ENCODE measurements at places on chromosomes 16 and 17.

DNA sequence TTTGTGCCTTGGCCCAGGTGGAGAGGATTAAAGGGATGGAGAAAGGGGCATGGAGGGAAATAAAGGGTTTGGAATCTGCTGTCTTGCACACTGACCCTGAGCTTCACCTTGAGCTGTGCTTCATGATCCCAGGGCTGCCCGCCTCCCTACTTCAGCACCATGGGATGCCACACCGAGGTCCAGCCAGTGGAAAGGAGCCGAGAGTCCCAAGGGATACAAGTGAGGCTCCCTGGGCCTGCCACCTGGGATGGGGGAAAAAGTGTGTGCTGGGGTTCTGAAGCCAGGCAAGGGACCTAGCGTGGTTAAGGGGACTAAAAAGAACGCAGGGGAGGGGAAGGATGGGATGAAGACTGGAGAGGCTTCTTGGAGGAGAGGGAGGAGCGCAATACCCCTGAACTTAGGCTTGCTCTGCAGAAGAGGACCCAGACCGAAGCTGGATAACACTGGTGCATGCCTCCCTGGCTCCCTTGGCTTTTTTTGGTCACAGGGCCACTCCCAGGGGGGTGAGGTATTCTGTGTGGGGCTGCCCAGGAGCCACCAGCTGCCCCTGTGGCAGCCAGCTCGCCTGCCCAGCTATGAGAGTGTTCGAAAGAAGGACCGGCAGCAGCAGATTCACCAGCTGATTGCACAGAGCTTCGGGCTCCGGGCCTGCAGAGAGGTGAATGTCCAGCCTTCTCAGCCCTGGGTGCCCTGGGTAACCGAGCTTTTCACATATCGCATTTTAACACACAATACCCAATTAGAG, 7.2 kb downstream of the MRPL27 start:
- DNase-seq: no peak

DNA sequence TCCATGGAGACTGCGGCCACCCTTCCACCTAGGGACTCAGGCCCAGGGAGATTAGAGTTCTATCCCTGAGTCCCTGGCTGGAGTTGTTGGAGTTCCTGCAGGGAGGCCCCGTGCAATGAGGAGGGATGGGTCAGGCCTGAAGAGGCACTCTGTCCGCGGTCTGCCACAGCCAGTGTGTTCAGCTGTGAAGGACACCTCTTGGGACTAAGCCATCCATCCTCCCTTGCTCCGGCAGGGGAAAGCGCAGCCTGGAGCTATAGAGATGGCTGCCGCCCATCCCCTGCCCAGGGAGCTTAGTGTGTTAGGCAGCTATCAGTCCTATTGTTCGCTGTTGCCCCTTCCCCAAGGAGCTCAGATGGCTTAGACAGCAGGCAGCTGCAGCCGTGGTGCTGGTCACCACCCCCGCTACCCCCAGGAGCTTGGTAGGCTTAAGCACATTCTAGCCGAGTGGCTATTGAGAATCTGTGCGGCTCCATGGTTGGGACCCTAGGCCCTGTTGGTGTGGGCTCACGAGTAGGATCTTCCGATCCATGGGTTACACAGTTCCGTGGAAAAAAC, 141.3 kb downstream of the CYB561 start:
- no peak for DNase-seq

DNA sequence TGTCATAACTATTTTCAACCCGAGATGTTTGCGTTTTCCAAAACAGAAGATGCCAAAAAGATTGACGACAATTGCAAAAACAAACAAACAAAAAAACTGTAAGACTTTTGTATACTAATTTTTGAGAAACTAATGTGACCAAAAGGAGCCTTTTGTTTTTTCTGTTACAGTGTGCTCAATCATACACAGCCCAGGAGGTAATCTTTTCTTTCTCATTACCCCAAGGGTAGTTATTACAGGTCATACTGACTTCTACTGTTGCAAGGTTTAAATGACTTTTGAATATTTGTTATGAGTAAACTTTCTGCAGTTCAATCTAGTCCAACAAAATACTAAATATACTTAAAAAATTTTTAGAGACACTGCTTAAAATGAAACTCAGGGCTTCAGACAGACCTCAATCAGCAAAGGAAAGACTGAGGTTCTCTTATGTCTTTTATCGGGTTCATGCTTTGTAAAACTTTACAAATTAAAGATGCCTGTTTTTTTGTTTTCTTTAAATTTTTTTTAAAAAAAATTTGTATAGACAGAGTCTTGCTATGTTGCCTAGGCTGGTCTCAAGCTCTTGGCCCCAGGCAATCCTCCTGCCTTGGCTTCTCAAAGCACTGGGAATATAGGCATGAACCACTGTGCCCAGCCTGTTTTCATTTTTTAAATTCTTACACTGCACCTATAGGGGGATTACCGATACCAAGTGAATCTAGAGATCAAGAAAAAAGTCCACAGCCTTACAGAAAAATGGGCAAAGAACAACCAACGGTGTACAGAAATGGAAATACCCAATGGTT, 47.6 kb downstream of the SPOP start:
- DNase-seq: no peak

DNA sequence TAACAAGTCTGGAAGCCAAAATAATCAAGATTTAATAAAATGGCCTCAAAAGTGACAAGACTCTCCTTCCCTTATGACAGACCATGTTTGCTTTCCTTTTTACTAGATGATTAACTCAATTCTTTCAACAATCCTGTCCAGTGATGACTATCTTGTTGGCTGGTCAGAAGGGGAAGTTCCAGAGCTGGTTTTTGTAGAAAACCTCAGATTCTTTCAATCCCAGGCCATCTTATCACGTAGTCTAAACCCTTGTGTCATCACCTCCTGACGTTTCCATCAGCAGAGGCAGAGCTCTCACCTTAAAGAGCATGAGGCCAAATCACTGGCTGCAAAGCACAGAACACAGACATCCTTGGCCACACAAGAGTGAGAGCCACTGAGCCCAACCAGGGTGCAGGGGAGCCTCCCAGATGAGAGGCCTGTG, 125.3 kb downstream of the ANKRD11 start:
- DNase-seq: no peak

GRCh38 chr17:35578929-35579432, 610 bp upstream of the PEX12 start:
- DNase-seq: no peak

GRCh38 chr16:27726621-27727261, 176.8 kb downstream of the KATNIP start:
- no peak for DNase-seq

DNA sequence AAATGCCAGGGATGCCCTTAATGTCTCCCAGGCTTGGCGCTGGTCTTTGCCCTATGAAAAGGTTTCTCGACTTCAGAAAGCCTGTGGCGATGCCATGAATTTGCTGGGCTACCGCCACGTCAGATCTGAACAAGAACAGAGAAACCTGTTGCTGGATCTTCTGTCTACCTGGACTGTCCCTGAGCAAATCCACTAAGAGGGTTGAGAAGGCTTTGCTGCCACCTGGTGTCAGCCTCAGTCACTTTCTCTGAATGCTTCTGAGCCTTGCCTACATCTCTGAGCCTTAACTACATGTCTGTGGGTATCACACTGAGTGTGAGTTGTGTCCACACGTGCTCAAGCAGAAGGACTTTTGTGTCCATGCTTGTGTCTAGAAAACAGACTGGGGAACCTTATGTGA, 11.4 kb downstream of the CHST4 start:
- DNase-seq: no peak

- no peak for DNase-seq
These were observed 9.2 kb upstream of the GLIS2 start for GRCh38 chr16:4306470-4307214.

GRCh38 chr16:84479716-84480450, 24.6 kb downstream of the MEAK7 start:
- no peak for DNase-seq

DNA sequence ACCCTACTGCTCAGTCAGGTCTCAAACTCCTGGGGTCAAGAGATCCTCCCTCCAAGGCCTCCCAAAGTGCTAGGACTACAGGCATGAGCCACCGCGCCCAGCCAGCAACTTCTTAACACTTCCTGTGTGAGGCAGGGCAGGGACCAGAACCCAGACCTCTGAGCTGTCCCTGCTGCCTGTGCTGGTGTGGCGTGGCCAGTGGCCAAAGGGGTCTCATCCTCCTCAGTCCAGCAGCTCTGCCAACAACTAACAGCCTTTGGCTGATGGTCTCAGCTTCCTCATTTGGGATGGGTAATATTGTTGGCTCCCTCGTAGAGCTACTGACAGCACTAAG, 1.4 kb upstream of the LLGL1 start:
- DNase-seq: no peak

All from thoracic aorta (tissue), 2 donors.